Hepatic stellate cell (primary cell): ENCODE measurements at places on chromosomes 1 and 21.

- DNase-seq: no peak
Measured at GRCh38 chr1:65066419-65066765, 81.6 kb upstream of the AK4 start.

- DNase-seq: no peak
Measured at GRCh38 chr1:215287362-215287761, 204.8 kb downstream of the KCNK2 start.

- DNase-seq: no peak
Measured at GRCh38 chr1:205593532-205593931, 38.3 kb downstream of the ELK4 start.

DNA sequence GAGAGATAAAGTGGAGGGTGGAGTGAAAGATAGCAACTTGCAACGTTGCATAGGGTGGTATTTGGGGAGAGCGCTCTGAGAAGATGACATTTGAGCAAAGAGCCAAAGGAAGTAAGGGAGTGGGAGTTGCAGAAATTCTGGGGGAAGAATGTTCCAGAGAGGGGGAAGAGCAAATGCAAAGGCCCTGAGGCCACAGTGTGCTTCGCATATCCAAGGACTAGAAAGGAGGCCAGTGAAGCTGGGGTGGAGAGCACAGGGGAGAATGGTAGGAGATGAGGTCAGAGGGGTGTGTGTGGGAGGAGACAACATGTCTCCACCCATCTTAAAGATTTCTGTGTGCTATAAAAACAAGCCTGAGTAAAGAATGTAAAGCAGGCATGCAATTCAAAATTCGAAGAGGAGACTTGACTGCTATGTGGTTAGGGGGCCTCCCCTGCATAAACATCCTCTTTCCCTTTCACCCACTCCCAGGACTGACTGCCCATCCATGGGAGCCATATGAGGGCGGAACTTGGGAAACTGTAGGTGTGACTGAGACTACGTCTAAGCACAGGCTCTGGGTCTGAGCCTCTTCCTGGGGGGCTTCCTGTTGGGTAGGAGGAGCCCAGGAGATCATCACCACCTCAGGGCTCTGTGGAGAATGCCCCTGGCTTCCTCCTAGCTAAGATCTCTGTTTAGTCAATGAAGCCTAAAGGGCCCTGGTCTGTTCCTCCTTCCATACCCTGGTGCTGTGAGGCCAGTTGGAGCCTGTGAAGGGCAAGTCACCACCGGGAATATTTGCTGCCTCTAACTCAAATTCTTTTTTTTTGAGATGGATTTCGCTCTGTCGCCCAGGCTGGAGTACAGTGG is 2.9 kb upstream of the CLIC4 start:
- DNase-seq: peak; percentile 72

DNA sequence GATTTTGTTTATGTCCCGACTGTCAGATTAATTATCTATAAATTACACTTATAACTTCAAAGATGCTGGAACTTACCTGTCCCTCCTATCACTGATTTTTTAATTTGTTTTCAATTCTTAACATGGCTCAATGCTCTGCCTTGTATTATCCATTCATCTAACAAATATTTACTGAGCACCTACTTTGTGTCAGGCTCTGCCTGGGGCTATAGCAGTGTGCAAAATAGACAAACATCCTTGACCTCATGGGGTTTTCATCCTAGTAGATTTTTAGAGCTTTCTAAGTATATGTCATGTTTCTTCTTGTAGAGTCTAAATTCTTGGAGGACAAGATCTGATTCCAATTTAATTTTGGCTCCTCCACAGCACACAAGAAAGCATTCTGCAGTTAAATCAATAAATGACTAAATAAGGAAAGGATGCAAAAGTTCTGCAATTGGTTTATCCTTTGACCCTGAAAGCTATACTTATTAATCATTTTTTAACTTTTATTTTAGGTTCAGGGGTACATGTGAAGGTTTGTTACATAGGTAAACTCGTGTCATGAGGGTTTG is 10.8 kb upstream of the SMYD2 start:
- no peak for DNase-seq

GRCh38 chr1:31707711-31708110 is 3.9 kb upstream of the COL16A1 start:
- peak; percentile 55 for DNase-seq

DNA sequence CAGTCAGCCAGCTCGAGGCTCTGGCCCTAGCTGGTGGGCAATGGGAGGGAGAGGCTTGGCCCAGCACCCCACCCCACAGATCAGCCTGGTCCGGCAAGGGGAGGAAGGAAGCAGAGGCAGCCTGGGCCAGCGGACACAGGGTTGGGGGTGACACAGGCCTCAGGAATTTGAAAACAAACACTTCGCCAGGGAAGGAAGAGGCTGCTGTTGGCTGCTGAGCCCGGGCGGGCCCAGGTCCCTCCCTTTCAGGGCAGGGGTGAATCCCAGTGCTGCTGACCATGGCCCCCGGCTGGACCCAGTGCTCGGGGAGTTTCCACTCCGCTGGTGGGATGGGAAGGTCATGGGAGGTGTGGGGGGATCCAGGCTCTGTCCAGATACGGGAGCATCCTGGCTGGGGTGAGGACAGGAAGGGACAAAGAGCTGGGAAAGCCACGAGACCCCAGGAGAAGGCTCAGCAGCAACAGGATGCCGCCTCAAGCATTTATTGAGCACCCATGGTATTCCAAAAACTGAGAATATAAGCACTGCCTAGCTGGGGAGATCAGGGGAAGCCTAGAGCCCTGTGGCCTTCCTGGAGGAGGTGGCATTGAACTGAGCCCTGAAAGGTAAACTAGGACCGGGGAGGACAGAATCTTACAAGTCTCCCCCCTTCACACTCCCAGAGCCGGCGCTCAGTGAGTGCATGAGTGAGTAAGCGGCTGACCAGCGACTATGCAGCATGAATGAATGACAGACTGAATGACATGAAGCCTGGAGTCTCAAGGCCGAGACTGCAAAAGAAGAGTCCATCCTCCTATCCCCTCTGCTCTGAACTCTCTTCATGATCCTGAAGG is 26.2 kb upstream of the EPHA2 start:
- peak; percentile 93 for DNase-seq

DNA sequence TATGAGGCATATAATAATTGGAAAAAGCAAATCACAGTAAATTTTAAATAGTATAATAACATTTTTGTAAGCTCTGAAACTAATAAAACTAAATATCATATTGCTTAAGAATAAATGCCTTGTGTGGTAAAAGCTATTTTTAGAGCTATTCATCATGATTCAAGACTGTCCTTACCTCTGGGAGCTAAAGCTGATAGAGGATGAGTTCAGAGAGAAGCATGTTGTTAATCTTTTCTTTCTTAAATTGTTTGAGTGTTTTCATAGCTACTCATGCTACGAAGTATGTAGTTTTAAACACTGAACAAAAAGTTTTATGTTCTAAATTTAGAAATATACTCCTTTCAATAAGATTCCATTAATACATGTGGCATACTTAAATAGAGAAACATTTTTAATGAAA is 30.5 kb downstream of the IFI16 start:
- DNase-seq: peak; percentile 48

DNA sequence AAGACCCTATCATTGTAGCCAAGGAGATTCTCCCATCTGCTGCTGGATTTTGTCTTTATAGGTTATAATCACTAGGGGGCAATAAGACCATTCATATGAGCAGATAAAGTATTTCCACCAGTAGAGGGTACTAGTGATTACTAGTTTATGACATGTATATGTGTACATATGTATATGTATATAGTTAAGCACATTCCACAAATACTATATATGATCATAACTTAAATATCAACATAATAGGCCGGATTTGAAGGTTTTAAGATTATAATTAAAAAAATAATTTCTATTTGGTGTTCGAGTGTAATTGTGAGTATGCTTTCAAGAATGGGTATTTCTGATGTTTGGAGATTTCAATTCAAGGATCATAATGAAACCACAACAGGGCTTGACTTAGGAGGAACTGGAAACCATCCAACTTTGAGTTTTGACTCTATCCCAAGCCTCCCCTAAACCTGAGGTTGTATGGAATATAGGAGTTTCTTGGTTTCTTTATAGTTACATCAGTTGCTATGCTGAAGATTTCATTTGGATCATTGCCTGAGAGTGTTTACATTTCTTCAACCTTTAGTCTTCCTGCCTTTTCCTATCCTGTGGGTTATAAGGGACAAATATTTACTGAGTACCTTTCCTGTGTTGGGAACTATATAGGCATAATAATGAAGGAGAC is 16.9 kb downstream of the TCEANC2 start:
- peak; percentile 48 for DNase-seq
